PC-9 (cell line): ENCODE measurements at places on chromosomes 6 and 20. TPM values are rescaled to one million over a fixed set of nuclear protein-coding genes. Genes with fewer than 3 reads are reported as not detected.
A peak's percentile ranks its signal among the peaks of the same experiment; 100 is the strongest.

DNA sequence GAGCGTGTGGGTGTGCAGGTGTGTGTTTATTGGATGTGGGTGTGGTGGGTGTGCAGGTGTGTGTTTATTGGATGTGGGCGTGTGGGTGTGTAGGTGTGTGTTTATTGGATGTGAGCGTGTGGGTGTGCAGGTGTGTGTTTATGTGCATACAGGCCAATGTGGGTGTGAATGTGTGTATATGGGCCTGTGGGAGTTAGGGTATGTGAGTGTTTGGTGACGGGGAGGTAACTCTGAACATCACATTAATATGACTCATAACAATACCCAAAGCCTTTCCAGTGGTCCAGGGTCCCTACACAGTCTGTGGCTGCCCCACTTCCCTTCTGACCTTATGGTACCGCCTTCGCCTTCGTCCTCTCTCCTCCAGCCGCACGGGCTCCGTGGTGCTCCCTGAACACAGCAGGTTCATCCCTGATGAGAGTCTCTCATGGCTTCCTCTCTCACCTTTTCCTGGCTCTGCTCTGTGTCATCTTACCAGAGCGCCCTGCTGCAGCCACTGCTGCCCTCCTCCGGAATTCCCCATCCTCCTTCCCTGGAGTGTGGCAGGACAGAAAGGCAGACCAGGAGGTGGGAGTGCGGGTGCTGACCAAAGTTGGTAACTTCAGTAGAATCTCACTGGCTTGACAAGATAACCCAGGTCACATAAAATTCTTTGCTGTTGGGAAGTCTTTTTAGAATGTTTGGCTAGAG lies 80.0 kb downstream of the SLC2A10 start:
- DNase-seq: no peak

DNA sequence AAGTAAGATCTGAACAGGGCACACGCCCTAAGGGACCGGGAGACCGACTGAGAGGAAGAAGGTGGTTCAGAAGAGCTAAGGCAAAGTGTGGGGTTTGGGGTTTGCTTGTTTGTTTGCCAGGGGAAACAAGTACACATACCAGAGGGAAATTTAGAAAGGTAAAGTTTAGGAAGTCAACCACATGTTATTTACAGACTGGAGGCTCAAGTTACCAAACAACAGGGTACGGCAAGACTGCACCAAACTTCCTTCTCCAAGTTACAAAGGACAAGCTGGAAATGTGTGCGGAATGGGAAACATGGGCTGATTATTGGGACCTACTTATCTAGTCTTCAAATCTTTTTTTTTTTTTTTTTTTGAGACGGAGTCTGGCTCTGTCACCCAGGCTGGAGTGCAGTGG lies 11.2 kb downstream of the PREP start:
- DNase-seq: no peak

DNA sequence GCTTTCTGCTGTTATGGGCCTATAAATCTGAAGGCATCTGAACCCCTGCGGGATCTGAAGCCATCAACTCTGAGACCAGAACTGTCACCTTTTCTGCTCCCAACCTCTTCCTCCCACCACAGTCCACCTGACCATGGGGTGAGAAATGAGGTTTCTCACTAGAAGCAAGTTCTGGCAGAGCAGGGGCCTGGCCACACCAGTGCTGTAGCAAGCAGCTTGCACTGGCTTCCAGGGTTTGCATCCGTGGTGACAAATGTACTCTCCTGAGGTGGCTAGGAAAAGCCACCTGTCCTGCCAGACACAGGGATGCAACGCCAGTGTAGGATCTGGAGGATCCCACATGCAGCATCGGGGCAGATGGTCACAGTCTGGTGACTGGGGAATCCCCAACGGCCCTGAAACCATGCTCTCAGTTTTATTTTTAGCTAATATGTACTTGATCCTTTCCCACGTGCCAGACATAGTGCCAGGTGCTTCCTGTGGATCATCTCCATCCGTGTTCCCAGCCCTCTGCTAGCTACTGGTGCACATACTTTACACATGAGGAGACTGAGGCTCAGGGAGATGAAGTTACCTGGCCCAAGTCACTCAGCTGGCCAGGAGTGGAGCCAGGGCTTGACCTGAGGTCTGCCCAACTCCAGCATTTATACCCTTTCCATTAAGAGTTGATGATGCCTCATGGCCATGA lies 122.1 kb upstream of the SPACA1 start:
- DNase-seq: no peak

DNA sequence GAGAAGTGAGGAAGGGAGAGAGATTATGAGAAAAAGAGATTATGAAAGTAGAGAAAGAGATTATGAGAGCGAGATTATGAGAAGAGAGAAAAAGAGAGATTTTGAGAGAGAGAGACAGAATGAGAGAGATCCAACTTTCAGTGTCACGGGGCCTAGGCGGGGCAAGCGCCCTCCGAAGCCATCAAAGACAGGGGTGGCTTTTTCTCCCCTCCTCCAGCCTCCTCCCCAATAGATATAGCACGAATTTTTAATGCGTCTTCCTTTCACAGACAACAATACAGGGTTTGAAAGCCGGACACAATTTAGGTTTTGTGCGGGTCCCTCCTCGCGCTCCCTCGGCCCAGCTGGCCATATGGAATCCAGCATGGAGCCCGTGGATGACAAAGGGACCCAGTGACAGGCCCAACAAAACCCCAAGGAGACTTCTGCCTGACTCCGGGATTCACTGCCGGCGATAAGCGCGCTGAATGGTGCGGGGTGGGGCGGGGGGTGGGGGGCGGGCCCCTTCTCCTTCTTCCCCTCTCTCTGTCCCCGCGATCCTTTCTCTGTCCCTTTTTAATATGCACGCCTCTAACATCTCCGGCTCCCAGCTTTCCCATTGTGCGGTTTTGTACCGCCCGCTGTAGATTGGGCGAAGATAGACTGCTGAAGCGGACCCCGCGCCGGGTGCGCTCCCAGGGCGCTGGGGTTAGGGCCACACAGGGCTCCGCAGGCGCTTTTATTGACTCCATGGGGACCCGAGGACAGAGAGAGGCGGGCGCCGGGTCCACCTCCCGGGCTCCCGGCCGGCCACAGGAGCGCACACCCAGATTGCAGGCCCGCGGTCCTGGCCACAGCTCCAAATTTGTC lies 5.4 kb downstream of the NKX2-2 start:
- DNase-seq: no peak

DNA sequence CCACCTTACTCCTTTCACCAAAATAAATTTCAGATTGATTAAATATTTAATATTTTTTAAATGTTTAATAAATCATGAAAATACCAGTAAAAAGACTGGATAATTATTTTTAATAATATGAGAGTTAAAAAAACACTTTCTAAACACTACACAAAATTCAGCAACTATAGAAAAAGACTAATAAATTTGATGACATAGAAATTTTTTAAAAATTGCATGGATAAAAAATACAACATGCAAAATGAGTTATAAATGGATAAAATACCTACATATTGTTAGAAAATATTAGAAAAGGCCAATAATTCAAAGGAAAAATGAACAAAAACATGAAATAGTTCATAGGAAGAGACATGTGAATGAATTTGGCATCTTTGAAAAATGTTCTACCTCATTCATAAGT lies 101.0 kb upstream of the EDN1 start:
- DNase-seq: no peak

- DNase-seq: no peak
Observed at GRCh38 chr6:38714239-38715015, 684 bp upstream of the DNAH8 start.

DNA sequence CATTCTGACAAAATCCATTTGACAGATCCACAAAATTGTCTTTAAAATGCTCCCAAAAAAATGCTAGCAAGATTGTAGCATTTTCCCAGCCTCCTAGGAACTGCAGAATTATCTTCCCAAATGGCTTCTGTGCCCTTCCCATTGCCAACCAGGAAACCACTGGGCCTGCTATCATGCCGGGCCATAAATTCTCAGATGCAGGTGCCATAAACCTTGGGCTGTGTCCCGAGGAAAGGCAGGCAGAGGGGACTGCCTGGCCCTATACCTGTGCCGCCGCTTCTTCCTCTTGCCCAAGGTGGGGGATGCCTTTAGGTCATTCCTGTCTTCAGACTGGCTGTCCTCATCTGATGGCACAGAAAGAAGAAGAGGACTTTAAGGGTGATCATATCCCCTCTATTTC lies 2.8 kb downstream of the VSX1 start:
- no peak for DNase-seq

GRCh38 chr6:3228046-3228671 lies 706 bp upstream of the TUBB2B start:
- no peak for DNase-seq

The PTP4A1 gene
- total RNA-seq: 46.4 and 63.8 TPM in 2 replicates

DNA sequence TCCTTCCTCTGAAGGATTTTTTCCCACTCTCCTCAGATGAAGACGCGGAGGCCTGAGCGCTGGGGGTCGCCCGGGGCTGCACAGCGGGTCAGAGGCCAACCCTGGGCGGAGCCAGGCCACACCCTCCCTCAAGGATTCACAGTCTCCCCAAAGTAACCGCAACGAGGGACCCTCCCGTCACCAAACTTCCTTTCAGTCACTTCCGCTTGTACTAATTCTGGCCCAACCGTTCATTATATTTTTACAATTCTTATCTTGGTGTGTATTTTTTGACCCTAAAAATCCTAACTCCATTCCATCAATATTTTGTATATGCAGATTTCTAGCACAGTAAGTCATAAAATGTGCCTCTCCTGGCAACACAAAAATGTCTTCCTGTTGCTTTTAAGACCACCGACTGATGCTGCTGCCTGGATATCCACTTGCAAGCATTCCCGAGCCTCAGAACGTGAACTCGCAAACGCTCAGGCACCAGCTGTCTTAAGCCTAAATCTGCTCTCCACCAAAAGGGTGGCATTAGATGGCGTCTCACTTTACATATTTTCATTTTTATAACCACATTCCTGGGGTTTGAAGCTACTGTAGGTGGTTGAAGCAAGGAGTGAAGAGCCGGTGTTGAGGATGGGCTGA lies 128.0 kb downstream of the DLL1 start:
- DNase-seq: no peak

- no peak for DNase-seq
Observed at GRCh38 chr6:136535880-136536650, 14.2 kb downstream of the MAP7 start.

The ZNF311 gene
- total RNA-seq: 2.1 TPM in 2 replicates

DNA sequence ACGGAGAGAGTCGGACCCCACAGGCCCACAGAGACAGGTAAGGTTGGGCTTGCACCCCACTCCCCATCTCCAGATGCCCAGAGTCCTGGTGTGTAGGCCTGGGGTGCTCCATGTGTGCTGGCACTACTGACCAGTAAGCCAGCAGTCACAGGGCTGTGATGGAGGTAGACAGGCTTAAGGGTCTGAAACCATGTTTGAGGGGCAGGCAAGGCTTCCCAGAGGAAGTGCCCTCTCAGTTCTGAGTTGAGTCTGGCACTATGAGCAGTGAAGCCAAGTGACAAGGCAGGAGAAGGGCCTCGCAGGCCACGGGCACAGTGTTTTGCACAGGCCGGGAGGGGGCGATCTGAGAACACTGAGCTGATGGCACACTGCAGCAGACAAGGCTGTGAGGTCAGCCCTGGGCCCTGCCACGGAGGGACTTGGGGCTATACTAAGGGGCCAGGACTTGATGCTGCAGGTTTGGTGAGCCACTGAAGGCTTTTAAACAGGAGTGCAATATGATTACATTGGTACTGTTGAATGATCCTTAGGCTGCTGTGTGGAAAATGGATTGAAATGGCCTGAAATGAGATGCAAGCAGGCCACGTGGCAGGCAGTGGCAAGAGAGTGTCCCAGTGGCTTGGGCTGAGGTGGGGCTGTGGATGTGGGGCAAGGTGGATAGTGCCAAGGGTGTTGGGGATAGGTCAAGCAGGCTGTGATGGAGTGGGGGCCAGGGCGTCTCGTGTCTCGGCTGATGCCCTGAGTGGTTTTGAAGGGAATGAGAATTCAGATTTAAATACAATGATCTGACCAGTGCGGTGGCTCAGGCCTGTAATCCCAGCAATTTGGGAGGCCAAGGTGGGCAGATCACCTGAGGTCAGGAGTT lies 20.3 kb downstream of the TTBK1 start:
- peak; percentile 74 for DNase-seq

The IPCEF1 gene
- total RNA-seq: 0.28 and 0.57 TPM in 2 replicates

The CALHM4 gene
- not detected in 2 replicates for total RNA-seq

DNA sequence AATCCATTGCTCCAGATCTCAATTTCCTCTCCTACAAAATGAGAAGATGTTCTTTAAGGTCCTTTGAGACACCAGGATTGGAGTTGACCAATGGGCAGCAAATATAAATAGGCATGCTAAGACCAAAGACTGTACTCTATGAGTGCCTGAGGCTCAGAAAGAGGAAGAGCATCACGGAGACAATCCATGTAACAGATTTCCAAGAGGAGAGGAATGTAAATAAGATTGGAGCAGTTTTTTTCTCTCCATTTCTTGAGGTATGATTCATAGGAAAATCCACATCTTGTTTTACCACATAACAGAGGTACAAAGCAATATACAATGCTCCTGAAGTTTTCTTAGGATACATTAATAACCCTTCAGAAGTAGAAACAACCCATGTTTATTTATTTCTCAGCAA lies 109.8 kb downstream of the UBE3D start:
- DNase-seq: no peak

The GINS1 gene
- 26.6 and 27.8 TPM in 2 replicates for total RNA-seq

DNA sequence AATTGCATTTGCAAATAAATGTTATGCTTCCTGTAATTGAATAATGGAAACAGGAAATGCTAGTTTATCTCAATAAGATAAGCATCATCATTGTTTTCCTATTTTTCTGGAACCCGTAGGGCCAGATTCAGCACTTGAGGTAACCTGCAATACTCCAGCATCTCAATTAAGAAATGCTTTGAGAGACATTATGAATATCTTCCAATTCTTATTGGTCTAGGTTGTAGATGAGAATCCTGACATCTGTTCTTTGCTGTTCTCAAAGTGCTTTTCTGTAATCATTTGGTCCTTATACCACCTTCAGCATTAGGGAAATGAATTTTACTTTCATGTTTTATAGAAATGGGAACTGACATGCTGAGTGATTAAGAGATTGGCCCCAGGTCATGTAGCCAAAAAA lies 428.3 kb downstream of the CBLN4 start:
- no peak for DNase-seq

DNA sequence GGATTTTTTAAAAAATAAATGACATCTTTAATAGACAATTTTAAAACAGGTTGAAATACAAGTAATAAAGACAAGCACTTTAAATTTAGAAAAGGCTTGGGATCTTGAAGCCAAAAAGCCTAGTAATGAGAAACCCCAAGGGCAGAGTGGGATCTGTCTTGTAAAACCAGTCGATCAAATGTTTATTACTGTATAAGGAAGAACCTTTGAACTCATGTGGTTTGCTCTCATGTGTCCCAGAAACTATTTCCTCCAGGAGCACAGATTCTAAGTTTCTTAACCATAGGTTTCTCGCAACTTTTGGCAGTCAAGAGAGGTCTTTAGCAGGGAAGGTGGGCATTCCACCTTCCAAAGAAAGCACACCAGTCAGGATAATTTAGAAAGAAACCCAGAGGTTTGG lies 541.7 kb upstream of the BTBD3 start:
- no peak for DNase-seq

DNA sequence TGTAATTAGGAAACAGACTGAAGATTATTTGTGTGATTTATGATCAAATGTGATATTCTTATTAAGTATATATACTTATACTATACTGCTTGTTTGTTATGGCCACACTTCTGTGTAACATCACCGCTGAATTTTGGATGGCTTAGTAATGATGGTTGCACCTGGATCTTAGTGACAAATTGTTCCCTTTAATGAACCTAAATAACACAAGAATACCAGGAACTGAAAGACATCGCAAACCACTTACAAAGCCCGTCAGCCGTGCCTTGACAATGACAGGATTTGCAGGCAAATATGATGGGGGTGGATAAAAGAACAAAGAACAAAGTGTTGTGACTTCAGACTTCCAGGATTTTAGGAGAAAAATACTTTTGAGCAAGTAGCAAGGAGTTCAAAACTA lies 67.1 kb downstream of the LAMP5 start:
- DNase-seq: no peak

The MYB gene
- 0.95 and 1.8 TPM in 2 replicates for total RNA-seq
